Uterus (tissue), 4 donors: ENCODE measurements at places on chromosomes 1 and 21.

GRCh38 chr1:222387007-222387814 lies 160.7 kb downstream of the HHIPL2 start:
- no peak for DNase-seq

GRCh38 chr1:221527302-221527701 lies 214.6 kb downstream of the DUSP10 start:
- DNase-seq: no peak

DNA sequence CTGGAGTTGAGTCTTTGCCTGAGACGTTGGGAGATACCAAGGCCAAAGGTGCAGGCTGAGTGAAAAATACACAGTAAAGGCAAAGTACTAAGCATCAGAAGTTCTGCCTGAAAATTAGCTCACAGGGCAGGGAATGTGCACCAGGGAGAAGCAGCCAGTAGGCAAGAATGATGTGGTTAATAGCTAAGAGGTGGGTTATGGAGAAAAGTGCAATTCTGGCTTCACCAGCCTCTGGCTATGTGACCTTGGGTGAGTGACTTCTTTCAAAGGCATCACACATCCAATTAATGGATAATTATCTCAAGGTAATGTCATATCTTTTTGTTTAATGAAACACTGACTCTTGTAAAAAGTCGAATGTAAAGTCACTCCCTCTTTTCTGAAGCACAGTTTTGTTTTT lies 230.7 kb upstream of the FGGY start:
- DNase-seq: no peak

GRCh38 chr1:44911026-44911425 lies 68.0 kb upstream of the PTCH2 start:
- DNase-seq: no peak

- DNase-seq: no peak
Measured at GRCh38 chr1:1285611-1286311, 5.5 kb downstream of the SCNN1D start.

GRCh38 chr1:5119366-5120234 lies 465.2 kb downstream of the AJAP1 start:
- DNase-seq: no peak

DNA sequence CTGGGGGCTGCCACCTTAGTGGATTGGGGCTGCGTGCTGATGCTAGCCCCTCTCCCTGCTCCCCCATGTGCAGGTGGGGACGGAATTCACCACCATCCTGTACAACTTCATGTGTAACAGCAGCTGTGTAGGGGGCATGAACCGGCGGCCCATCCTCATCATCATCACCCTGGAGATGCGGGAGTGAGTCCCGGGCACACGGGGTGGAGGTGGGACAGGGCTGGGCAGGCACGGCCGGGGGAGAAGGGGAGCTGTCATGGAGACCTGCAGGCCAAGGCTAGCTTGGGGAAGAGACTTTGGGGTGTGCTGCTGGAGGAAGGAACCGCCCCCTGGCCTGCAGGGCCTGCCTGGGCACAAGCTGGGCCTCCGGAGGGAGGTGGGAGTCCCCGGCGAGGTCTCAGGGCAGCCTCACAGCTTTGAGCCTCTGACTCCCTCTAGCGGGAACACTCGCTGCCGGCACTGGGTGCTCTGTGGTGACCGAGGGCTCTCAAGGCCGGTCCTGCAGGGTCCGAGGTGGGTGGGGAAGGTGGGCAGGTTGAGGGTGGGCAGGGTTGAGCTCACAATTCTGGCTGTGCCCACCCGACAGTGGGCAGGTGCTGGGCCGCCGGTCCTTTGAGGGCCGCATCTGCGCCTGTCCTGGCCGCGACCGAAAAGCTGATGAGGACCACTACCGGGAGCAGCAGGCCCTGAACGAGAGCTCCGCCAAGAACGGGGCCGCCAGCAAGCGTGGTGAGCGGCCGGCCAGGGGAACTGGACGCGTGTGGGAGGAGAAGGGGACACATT lies 25.0 kb upstream of the CCDC27 start:
- DNase-seq: no peak

- no peak for DNase-seq
Measured at GRCh38 chr1:243411472-243411871, 155.6 kb downstream of the SDCCAG8 start.

DNA sequence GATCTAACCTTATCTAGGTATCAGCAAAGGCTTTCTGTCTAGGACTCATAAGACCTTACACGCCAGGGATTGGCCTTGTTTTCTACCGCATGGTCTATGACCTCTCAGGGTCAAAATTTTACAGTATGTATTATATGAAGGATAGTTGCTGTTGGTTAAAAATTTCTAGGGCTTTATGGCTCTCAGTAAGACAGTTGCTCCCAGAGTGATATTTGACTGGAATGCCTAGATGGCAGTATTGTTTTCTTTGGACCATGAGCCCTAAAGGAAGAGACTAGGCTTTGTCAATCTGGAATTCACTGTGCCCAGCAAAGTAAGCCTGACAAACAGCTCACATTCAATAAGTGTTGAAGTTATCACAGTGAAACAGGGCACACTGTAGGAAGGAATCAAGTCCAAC lies 37.6 kb downstream of the C1orf87 start:
- DNase-seq: no peak

DNA sequence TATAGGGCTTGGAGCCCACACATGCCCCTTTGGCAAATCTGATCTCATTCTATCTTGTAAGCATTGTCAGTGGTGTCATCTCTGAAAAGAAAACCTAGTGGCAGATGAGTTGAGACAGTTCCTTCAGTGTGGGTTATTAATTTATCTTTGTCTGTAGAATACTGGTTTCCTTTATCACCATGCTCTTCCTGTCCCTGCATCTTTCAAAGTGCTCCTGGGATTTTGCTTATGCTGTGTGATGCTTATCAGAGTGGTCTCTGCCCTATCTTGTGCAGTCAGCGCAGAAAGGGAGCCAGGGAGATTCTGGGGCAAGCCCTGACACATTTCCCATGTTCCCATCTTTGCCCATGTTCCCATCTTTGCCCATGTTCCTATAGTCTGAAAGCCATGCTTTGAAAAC lies 402.9 kb downstream of the RWDD3 start:
- DNase-seq: no peak

DNA sequence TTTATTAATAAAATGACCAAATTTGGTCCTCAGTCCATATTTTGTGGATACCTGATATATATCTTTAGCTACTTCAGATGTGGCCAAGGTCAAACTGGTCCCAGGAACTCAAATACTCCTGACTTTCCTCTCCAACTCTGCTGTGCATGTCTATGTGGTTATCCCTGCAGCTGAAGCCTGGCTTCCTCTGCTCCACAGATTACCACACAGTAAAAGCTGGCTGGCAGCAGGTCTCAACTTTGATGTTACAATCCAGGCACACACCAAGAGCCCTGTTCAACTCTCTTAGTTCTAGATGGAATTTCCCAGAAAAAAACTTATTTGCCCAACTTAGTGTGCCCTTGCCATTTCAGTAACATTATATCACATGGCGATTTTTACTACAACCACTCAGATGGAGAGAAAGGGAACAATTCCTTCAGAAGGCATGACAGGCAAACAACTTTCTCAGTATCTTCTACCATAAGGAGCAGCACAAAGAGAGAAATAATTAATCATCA lies 479.5 kb downstream of the PLPP3 start:
- DNase-seq: no peak

DNA sequence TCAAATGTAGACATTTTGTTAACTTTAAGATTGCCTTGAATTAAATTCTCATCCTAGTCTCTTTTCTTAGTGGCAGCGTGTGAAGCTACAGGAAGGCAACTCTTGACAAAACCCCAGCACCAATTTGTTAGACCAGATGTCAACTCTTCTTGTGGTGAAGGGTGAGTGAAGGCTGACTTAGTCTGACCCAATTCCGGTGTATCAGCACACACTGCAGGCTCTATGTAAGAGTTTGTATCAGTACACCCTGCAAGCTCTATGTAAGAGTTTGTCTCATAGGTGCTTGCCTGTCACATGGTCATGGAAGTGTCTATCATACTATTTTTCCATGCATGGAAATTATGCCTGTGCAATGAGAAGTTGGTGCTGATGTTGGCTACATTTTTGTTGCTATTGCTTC lies 16.8 kb downstream of the CR2 start:
- no peak for DNase-seq

DNA sequence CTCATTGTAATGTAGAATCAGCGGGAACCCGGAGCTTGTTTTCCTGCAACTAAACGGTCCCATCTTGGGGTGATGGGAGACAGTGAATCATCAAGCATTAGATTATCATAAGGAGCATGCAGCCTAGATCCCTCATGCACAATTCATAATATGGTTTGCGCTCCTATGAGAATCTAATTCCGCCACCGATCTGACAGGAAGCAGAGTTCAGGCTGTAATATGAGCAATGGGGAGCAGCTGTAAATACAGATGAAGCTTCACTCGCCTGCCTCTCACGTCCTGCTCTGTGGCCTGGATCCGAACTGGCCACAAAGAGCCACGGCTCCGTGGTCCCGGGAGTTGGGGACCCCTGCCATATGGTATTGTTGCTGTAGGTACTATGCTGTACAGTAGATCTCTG lies 1.6 kb downstream of the IFI44 start:
- DNase-seq: no peak

GRCh38 chr1:22284236-22284635 lies 141.3 kb upstream of the WNT4 start:
- no peak for DNase-seq

- DNase-seq: peak; percentile 17
Measured at GRCh38 chr1:8382608-8383505, 64.9 kb downstream of the SLC45A1 start.

DNA sequence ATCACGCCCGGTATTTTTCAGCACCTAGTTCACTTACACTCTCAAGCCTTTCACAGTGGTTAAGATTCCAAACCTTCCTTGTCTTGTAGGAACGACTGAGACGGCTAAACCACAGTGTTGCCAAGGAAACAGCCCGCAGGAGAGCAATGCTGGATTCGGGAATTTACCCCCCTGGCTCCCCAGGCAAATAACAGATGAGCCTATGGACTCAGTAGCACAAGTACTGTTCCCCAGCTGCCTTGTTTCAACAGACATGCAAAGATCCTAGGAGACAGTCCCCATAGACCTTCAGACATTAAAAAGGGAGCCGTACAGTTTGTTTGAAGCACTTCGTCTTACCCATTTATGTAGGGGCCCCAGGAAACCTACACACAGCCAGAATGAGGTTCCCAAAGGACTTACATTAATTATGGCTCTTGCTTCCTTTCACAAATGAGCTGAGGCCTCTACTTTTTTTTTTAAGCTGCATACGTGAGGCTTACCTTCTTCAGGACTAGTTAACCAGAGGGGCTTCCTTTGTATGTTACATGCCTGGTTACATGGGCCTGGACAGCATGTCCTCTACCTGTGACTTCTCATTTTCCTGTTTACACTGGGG lies 2.7 kb downstream of the SNAPIN start:
- DNase-seq: no peak

DNA sequence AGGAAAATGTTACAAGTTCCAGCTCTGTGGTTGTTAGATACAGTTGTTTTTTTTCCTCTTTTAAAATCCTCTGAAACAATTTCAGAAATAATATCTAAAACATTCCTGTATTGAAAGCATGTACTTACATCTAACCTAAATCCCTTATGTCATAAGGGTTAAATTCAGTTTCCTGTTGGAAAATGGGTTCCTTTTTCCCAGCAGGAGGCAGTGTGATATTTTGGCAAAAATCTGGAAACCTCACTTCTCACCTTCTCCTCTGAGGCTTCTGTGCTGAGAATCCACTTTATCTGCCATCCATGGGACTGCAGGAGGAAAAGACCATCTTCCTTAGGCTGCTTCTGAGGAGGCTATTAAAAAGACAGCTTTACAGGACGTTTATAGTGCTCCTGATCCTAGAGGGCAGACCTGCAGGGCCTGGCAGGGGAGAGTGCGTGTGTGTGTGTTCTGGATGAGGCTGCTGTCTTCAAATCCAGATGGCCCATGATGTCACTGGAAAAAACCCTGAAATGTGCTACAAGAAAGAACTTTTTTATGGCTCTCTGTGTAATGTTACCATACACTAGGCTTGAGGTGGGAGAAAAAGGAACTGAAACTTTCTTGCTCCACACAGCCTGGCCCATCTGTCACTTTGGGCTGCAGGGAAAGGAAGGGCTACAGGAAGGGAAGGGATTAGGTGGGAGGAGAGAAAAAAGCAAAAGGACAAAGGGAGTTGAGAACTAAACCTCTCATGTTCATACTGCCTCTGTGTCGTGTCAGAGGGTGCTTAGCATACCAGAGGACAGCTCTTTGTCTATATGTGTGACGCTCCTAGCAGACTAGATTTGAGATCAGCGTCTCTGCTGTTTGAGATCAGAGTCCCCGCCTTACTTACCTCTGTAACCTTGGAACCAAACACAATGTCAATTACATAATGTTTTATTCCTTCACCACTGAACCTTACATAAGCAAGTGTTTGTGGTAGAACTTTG lies 379.2 kb upstream of the SPAG17 start:
- DNase-seq: no peak
